Activated CD4-positive, alpha-beta memory T cell treated with anti-CD3 and anti-CD28 coated beads for 36 hours (primary cell): ENCODE measurements at places on chromosomes 2 and 18. TPM values are rescaled to one million over a fixed set of nuclear protein-coding genes. Genes with fewer than 3 reads are reported as not detected.

The CD8A gene
- 2.7 TPM for total RNA-seq

The HOXD3 gene
- not detected for total RNA-seq

The SLC14A1 gene
- total RNA-seq = 0.80 TPM

The MAPRE3 gene
- total RNA-seq = 4.4 TPM

The NDUFS1 gene
- total RNA-seq = 79.2 TPM

The SEH1L gene
- 90.3 TPM for total RNA-seq

The EMILIN2 gene
- 18.7 TPM for total RNA-seq

- no peak for DNase-seq
Observed at GRCh38 chr2:181104512-181105115, 124.2 kb downstream of the UBE2E3 start.

DNA sequence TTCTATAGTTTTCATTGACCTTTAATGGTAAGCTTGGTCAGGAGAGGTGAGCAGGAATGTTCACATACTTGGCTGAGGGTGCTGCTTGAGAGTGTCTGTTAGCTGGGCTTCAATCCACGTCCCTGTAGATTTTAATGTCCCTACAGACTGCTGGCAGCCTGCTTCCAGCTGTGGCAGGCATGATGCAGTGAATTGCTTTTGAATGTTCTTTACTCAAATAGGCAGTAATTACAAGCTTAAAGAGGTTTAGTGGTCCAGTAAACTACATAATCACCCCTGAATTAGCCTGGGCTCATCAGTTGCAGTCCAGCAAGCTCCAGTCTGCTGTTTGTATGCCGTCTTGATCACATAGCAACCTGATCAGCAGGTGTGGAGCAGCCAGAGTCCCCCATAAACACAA is 102.1 kb downstream of the MEIS1 start:
- no peak for DNase-seq

- DNase-seq = peak; percentile 85
Observed at GRCh38 chr2:218284106-218284811, 8.0 kb downstream of the TMBIM1 start.

DNA sequence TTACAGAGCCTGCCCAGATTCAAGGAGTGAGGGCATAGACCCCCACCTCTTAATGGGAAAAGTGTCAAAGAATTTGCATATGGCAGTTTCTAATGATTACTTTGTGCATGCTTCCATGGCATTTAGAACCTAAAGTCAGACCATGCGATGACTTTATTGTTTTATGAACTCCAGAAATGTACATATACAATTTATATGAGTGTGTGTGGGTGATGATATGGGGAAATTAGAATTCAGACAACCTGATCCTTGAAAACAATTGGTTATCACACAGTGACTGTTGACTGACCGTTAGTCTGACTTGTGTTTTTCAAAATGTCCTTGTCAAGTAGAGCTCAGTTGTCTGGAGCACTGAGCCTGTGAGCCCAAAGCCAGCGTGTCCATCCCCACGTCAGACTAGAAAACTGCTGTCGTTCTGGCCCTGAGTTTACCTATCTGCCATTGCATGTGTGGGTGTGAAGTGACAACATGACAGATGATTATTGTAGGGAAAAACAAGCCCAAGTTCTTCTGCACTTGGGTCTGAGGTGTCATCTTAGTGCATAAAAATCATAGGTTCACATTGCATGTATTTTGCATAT is 128.4 kb downstream of the MYO3B start:
- DNase-seq = no peak

GRCh38 chr2:47024046-47024445 is 108.4 kb upstream of the MCFD2 start:
- no peak for DNase-seq

GRCh38 chr2:127558911-127559310 is 23.4 kb downstream of the MYO7B start:
- no peak for DNase-seq

GRCh38 chr2:40210344-40210967 is 241.4 kb downstream of the SLC8A1 start:
- no peak for DNase-seq

DNA sequence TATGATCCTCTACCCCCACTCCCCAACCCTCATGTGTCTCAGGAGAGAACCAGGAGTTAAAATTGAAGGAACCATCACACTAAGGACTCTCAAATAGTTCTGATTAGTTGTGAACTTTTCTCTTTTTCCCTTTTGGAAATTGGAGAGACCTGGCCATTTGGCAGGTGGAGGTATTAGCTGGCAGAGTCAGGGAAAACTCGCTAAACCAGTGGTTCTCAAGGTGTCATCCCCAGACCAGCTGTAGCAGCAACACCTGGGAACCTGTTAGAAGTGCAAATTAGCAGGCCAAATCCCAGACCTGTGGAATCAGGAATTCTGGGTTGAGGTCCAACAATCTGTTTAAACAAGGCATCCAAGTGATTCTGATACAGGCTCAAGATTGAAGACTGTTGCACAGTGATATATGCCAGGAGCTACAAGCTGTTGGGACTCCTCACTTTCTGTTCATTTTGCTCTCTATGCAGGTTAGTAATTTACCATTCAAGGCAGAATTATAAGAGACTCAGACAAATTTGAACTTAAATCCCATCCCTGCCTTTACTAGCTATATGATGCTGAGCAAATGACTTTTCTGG is 2.8 kb upstream of the TMEM131 start:
- no peak for DNase-seq

DNA sequence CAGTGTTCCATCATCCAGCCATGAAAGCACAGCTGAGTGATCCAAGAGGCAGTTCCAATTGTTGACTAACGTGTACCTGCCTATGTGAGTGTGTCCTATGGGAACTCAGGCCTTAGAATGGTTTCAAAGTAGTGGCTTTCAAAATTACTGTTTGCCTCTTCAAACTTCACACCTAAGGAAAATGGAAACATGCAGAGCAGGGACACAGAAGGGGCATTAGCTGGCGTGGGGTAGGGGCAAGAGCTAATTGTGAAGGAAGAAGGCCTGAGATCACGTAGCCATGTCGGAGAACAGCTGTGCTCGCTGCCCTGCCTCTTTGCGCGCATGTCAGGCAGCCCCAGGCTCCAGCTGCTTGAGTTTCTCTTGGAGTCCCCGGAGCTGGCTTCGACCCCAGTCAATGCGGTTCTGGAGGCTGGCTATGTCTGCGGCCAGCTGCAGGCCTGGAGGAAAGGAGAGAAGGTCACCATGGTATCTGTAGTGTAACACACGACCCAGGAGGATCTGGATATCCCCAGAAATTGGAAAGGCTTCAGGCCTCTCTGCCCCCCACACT is 3.8 kb upstream of the IMP4 start:
- no peak for DNase-seq

- DNase-seq = peak; percentile 54
Observed at GRCh38 chr2:191811807-191812602, 34.9 kb downstream of the CAVIN2 start.

DNA sequence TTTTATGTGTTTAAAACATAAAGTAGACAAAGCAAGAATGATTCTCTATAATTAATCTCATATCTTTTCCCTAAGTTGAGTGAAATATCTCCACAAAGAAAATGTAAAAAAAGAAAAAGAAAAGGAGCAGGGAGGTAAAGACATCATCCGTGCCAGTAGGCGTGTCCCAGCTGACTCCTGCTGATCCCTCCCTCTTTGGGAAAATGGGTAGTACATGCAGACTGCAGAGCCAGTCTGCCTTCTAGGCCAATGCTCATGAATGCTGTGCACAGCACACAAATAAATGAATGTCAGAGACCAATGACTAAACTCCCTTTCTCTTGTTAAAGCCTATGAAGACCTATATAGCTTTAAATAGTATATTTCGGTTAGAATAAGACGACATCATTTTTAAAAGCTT is 64.7 kb downstream of the RAPH1 start:
- DNase-seq = no peak

DNA sequence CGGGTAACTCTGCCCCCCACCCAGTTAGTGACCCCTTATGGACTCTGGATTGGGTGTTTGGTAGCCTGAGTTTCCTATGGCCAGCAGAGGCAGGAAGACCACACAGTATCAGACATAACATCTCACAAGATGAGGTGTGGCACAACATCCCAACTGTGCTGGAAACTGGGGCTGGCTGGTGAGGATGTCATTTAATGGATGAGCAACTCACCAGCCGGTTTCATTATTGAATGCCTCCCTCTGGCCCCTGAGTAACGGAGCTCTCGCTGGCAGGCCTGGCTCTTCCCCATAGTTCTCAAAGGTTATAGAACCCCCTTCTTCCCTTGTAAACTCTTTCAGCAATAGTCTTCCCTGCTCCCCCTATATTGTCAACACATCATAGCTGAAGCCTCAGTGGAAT is 195.0 kb downstream of the BCL11A start:
- DNase-seq = no peak

- no peak for DNase-seq
Observed at GRCh38 chr2:166125557-166125956, 2.3 kb downstream of the SCN1A start.

DNA sequence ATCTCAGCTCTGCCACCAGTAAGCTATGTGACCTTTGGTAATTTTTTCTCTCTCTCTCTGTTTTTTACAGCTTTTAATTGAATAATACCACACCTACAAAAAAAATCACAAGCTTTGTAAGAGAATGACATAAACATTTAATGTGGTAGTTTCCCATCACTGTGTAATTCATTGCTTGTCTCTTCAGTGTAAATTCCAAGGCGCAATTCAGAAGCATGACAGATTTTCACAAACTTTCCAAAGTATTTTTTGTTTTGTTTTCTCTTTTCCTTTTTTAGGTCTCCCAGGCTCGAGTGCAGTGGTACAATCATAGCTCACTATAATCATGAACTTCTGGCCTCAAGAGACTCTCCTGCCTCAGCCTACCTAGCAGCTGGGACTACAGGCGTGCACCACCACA is 25.0 kb upstream of the PPM1B start:
- DNase-seq = no peak

- no peak for DNase-seq
Observed at GRCh38 chr18:3675994-3676393, 226.0 kb downstream of the TGIF1 start.

DNA sequence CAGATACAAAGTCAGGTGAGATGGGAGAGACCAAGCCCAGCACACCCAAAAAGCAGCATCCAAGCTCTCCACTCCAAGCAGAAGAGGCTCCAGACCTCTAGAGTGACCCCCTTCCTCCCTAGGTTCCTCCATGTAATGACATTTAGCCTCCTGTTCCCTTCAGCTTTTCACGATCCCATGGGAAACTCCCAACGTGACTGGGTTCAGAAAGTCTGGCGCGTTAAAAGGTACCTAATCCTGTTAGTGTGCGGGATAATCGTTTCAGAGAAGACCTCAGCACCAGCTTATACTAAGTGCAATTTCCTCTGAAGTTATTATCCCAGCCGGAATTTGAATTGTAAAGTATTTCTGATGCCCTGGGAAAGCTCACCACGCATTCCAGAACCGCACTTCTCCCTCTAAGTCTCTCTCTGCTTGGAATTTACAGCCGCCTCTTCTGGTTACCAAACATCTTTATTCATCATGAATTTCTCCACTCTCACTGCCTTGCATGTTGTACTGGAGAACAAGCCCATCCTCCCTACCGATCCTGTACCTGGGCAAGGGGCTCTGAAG is 46.9 kb downstream of the CCBE1 start:
- DNase-seq = no peak

DNA sequence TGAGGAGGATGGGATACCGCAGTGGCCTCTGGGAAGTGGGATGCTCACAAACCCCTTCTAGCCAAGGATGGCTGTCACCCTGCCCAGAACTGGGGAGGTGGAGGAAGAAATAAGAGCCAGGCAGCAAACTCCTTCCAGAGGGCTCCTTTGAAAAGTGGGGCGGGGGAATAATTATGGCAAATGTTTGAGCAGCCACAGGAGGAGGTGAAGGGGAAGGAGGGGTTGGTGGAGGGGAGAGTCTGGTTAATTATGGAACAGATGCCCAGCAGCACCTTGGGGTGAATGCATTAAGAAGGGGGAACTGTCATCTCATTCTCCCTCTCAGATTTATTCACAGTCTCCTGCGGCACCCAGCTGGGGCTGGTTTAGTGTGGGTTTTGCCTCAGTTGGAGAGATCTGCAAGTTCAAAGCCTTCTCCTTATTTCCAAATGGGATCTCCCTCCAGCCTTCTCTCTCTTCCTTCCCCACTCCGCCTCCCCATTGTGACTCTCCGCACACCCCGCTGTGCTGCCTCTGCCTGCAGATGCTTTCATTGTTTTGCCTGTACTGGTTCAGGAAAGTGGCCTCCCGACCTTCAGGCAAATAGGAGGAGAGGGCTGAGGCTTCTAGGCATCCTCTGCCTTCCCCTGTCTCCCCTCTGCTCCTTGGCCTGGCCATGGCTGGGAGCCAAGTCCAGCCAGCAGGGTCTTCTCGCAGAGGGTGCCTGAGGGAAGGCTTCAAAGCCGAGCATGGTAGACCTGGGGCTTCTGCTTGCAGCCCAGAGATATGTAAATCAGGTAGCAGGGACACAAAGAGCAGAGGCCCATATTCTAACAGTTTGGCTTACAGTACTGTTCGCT is 457.2 kb upstream of the MEX3C start:
- DNase-seq = no peak

DNA sequence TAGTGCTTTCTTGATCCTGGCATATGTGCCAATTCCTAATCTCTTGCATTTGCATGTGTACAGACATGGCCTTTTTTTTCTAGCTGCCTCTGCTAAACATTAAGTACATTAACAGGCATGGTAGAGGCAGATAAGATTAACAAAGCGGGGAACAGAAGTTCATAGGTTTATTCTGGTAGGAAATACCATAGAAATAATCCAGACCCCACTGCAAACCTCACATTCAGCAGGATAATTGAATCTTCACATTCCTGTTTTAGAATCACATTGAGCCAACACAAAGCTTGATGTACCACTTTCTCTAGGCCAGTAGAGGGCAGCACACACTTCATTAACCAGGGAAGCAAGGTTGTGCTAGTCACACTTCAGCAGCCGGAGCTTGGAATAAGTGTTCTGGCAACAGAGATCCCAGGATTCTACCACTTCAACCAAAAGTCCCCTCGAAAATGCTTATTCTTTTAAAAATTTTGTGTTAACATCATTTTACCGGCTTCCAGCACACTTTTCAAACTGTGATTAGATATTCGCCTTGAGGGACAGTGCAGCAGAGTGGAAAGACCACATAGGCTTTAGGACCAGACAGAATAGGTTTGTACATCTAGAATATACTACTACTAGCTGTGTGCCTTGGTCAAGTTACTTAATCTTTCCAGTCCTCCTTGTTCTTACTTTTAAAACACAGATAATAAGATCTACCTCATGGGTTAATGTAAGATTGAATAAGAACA is 420.2 kb upstream of the CHST9 start:
- peak; percentile 17 for DNase-seq

GRCh38 chr2:72794572-72794971 is 31.3 kb downstream of the EXOC6B start:
- no peak for DNase-seq

- DNase-seq = peak; percentile 48
Observed at GRCh38 chr2:70516596-70516995, 37.0 kb downstream of the TGFA start.

- no peak for DNase-seq
Observed at GRCh38 chr18:63758615-63759240, 16.5 kb upstream of the SERPINB7 start.

GRCh38 chr2:239082425-239082824 is 234.5 kb downstream of the TWIST2 start:
- DNase-seq = no peak
